Spleen (tissue), 13 donors: ENCODE measurements at places on chromosomes 2 and 18. TPM values are rescaled to one million over a fixed set of nuclear protein-coding genes. Genes with fewer than 3 reads are reported as not detected.

- H3K4me1 ChIP-seq, result peaks cover 15% of the 10 kb centered on the region
- DNase-seq, result no peak
- H3K27me3 ChIP-seq, result no peaks in the 10 kb centered on the region
- no peak overlapping the region for H3K4me3 ChIP-seq
- H3K27ac ChIP-seq, result peak overlapping the region; percentile 24
Measured at GRCh38 chr2:217430916-217431576, 571.2 kb upstream of the TNP1 start.

DNA sequence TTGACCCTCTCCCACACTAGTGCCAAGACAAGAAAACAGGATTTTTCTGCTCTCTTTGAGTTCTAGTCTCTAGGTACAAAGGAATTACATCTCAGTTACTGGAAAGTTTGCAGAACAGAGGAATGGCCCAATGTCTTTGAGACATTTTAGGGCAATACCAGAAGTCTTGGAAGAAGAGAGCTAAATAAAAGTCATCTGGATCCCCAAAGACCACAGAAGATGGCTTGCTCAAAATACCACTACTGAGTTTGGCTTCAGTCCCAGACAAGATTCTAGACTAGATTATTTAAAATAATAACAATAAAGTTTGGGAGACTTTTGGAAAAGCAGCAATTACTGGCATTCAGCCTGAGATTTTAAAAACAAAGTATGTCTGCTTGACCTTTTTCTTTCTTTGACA lies 61.9 kb upstream of the HK2 start:
- DNase-seq, result no peak
- no peaks in the 10 kb centered on the region for H3K36me3 ChIP-seq
- H3K27ac ChIP-seq, result no peak overlapping the region
- H3K4me3 ChIP-seq, result no peak overlapping the region
- H3K4me1 ChIP-seq, result no peaks in the 10 kb centered on the region

DNA sequence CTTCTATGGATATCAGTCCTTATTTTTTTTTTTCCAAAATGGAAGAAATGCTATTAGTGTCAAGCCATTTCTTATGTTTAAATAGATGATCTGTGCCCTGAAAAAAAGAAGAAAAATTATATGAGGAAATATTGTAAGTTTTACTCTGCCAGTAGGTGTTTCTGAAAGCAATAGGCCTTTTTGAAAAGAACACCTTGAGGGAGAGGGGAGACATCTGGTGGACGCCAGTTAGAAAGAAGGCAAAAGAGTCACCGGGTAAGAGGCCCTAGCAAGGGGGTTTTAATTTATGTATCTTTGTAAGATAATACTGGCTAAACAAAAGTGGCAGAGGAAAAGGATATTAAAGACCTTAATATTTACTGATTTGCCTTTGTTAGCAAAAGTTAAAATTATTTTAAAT lies 56.1 kb downstream of the DYNAP start:
- H3K36me3 ChIP-seq, result no peaks in the 10 kb centered on the region
- no peak overlapping the region for H3K4me3 ChIP-seq
- DNase-seq, result no peak
- H3K27me3 ChIP-seq, result no peaks in the 10 kb centered on the region
- no peaks in the 10 kb centered on the region for H3K4me1 ChIP-seq

DNA sequence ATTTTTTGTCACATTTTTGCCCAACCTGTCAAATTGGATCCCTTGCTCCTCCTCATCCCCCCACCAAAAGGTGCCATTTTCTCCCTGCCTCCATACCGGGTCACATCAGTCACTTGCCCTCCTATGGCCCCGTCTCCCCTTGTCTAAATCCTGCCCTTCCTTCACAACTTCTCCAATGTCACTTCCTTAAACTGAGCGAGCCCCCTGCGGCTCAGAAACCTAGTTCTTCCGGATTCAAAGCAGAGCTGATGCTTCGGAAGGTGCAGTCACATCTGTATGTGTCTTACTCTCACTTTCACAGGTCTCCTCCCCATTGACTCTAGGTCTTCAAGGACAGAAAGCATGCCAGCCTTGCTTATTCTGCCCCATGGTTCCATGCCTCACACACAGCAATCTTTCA lies 22.1 kb downstream of the TNP1 start:
- no peaks in the 10 kb centered on the region for H3K36me3 ChIP-seq
- H3K4me3 ChIP-seq, result no peak overlapping the region

DNA sequence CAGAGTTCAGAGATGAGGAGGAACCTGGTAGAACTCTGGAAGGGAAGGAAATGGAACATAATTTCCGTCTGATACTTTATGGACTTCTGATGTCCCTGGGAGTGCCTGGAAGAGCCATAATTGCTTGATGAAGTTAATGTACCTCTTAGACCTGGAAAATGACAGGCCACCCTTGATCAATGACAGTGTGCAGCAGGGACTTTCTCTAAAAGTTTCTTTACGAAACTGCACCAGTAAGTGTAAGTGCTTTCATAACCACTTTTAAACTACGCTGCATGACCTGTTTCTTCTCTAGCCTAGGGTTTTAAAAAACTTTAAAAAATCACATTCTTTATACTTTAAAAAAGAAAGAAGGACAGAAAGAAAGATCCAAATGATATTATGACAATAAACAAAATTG lies 164.5 kb downstream of the LPIN1 start:
- no peaks in the 10 kb centered on the region for H3K27me3 ChIP-seq
- H3K27ac ChIP-seq, result no peak overlapping the region
- H3K4me1 ChIP-seq, result peaks cover 19% of the 10 kb centered on the region
- no peaks in the 10 kb centered on the region for H3K36me3 ChIP-seq
- DNase-seq, result no peak
- no peak overlapping the region for H3K4me3 ChIP-seq

GRCh38 chr18:52679354-52679753 lies 339.4 kb downstream of the DCC start:
- H3K4me1 ChIP-seq, result no peaks in the 10 kb centered on the region
- H3K4me3 ChIP-seq, result no peak overlapping the region
- no peaks in the 10 kb centered on the region for H3K27me3 ChIP-seq
- H3K27ac ChIP-seq, result no peak overlapping the region
- no peak for DNase-seq

GRCh38 chr2:158969715-158970240 lies 1.3 kb downstream of the TANC1 start:
- H3K27ac ChIP-seq, result peak overlapping the region; percentile 73
- peaks cover 32% of the 10 kb centered on the region for H3K27me3 ChIP-seq
- peaks cover 48% of the 10 kb centered on the region for H3K4me1 ChIP-seq

DNA sequence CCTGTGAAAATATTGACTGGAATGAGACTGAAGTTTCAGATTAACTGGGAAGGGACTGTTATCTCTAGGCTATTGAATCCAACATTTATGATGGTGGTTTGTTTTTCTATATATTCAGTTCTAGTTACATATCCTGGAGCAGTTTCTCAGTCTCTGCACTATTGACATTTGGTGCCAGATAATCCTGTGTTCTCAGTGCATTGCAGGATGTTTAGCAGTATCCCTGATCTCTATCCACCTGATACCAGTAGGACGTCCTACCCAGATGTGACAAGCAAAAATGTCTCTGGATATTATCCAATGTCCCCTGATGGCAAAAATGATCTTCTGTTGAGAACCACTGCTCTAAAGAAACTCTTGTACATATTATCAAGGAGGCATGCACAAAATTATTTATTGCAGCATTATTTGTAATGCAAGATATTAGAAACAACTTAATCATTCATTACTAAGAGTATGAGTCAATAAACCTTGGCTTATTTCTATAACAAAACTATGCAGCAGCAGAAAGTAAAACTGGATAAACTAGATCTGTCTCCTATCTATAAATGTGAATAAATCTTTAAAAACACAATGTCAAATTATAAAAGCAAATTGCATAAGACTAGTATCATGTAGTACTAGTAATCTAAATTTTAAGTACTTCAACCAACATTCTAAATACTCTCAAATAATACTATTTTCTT lies 369.3 kb upstream of the RND3 start:
- H3K4me1 ChIP-seq, result no peaks in the 10 kb centered on the region
- no peak for DNase-seq
- H3K27ac ChIP-seq, result no peak overlapping the region
- H3K27me3 ChIP-seq, result no peaks in the 10 kb centered on the region
- no peaks in the 10 kb centered on the region for H3K36me3 ChIP-seq
- H3K4me3 ChIP-seq, result no peak overlapping the region

DNA sequence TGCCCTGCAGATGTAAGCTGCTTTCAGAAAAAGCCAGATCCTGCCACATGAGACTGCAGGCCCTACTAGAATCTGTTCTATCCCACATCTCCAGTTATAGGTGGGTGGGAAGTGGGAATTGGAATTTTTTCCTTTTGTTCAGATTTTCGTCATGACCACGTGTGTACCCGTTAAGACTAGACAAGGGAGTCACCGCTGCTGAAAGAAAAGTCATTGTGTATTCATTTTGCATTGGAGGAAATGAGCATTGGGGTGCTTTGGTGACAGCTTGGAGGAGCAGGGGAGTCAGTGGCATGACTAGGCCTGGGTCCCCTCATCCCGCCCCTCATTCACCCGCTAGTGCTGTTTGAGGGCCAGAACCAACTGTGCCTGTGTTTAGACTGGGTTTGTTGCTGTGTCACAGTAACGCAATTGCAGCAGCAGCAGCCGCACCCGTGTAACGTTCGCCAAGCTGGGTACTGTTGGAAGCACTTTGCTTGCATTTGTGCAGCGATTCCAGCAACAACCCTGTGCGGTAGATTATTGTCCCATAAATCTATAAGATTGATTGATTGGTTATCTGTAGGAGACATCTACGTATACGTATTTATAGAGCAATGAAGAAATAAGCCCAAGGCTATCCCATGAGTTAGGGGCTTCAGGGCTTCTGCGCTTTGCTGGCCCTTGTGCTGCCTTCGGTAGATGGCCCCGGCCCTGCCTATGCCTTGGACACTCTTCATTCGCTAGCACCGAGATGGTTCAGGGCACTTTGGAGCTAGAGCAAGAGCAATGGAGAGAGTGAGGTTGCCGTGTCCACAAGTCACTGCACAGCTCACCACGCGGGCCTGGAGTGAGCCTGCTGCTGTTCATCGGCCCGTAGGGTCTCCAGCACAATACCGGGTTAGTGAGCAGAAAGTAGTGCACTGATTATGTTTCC lies 194.9 kb downstream of the AGAP1 start:
- peaks cover 8% of the 10 kb centered on the region for H3K4me1 ChIP-seq
- DNase-seq, result no peak
- no peaks in the 10 kb centered on the region for H3K36me3 ChIP-seq
- no peak overlapping the region for H3K4me3 ChIP-seq
- no peaks in the 10 kb centered on the region for H3K27me3 ChIP-seq
- no peak overlapping the region for H3K27ac ChIP-seq

GRCh38 chr2:141038341-141038740 lies 1092.5 kb downstream of the LRP1B start:
- DNase-seq, result no peak
- no peaks in the 10 kb centered on the region for H3K27me3 ChIP-seq
- no peak overlapping the region for H3K4me3 ChIP-seq
- H3K27ac ChIP-seq, result no peak overlapping the region

DNA sequence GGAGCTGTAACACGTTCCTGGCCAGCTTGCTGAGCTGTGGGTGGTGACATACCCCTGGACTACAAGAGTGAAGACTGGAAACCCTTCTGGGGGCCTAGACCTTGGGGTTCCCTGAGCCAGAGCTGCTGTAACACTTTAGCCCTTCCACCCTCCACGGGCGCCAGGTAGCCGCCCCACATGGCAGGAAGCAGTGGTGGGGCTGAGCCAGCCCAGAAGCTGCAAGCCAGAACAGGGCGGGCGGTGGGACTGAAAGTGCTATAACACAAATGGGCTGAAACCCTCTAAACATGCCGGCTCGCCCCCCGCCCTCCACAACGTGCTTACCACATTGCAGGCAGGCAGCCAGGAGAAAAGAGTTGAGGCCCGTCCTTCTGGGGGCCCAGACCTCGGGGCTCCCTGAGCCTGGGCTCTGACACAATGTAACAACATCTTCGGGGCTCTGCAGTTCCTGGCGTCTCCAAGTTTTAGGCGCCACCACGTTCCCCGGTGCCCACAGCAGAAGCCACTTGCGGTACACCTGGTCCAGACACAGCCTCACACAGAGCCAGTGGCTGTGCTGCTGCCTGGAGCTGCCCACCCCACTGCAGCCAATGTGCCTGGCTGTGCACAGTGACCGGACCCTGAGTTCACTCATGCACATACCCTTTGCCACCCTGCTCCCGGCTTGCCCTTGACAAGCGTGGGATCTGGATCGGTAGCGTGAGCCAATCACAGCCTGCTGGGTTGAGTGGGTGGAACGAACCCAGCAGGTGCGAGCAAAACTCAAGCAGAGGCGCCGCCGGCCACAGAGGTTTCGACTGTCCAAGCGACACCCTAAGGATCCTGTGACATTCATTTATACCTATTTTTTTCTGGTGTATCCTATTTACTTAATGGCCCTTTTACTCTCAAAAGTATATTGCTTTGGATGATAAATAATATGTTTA lies 127.4 kb upstream of the FHL2 start:
- no peak overlapping the region for H3K4me3 ChIP-seq
- H3K27me3 ChIP-seq, result no peaks in the 10 kb centered on the region
- DNase-seq, result no peak

- H3K27me3 ChIP-seq, result no peaks in the 10 kb centered on the region
- no peak for DNase-seq
- H3K4me3 ChIP-seq, result no peak overlapping the region
- H3K36me3 ChIP-seq, result no peaks in the 10 kb centered on the region
- H3K27ac ChIP-seq, result no peak overlapping the region
Measured at GRCh38 chr2:28074137-28074536, 183.6 kb downstream of the BABAM2 start.

DNA sequence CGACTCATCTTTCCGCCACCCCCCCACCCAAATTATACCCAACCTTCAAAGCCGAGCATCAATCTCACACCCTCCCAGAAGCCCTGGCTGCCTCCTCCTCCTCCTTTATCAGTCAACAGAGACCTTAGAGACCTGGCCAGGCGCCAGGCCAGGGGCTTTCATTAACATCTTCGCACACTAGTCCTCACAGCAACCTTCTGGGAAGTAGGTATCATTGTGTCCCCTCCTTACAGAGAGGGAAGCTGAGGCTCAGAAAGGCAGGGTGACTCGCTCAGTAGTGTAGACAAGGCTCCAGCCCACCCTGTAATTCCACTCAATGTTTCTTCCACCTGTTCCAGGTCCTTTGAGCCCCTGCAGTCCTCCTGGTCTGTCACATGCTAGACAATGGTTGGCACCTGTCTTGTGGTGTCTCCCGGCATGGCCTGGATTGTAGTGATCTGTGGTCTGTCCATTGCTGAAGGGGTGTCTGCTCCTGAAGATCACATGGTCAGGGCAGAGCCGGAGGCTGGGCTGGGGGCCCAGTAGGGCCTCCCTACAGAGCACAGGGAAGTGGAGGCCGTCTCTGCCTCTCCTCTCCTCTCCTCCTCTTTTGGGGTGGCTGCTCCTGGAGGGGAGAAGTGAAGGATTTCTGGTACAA lies 36.0 kb downstream of the KLHL29 start:
- no peaks in the 10 kb centered on the region for H3K4me1 ChIP-seq
- no peaks in the 10 kb centered on the region for H3K27me3 ChIP-seq
- no peaks in the 10 kb centered on the region for H3K36me3 ChIP-seq
- DNase-seq, result no peak
- no peak overlapping the region for H3K27ac ChIP-seq
- H3K4me3 ChIP-seq, result no peak overlapping the region

TWIST2 gene
- 1.7 TPM for polyA plus RNA-seq

KCNF1 gene
- polyA plus RNA-seq, result 0.57 TPM

ALPG gene
- not detected for polyA plus RNA-seq

GPC1 gene
- polyA plus RNA-seq, result 12.4 TPM

NPPC gene
- 0.10 TPM for polyA plus RNA-seq

FTCDNL1 gene
- polyA plus RNA-seq, result 3.7 TPM
